Stimulated activated CD4-positive, alpha-beta T cell treated with anti-CD3 and anti-CD28 coated beads, Interleukin-12 subunit alpha, Interleukin-12 subunit beta, amount 100 ng/mL, for 24 hours (primary cell): ENCODE measurements at places on chromosomes 3 and 15.

GRCh38 chr3:52596658-52597265 lies 60.4 kb downstream of the UQCC5 start:
- DNase-seq, result no peak

DNA sequence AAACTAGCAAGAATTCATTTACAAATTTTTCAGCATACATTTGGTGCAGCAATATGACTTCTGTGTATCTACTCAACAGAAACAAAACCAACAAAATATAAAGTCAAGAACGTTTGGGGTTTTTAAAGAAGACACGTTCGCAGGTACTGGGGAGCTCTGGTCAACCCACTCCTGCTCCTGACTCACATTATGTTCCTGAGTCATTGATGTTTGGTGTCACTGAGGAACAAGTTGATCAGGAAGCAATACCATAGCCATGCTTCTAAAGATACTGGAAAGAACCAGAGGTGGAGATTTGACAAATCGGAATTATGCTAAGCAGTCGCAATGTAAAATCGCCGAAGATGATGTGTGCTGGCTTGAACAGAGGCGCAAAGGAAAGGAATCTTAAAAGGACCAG lies 22.0 kb downstream of the SLC4A7 start:
- no peak for DNase-seq

GRCh38 chr15:56824175-56824574 lies 90.9 kb upstream of the ZNF280D start:
- DNase-seq, result no peak

- no peak for DNase-seq
Measured at GRCh38 chr3:128113817-128114794, 9.5 kb downstream of the RUVBL1 start.

GRCh38 chr15:65184305-65184867 lies 756 bp downstream of the CLPX start:
- peak; percentile 6 for DNase-seq

- DNase-seq, result no peak
Measured at GRCh38 chr3:52099001-52099401, 42.6 kb upstream of the DUSP7 start.

DNA sequence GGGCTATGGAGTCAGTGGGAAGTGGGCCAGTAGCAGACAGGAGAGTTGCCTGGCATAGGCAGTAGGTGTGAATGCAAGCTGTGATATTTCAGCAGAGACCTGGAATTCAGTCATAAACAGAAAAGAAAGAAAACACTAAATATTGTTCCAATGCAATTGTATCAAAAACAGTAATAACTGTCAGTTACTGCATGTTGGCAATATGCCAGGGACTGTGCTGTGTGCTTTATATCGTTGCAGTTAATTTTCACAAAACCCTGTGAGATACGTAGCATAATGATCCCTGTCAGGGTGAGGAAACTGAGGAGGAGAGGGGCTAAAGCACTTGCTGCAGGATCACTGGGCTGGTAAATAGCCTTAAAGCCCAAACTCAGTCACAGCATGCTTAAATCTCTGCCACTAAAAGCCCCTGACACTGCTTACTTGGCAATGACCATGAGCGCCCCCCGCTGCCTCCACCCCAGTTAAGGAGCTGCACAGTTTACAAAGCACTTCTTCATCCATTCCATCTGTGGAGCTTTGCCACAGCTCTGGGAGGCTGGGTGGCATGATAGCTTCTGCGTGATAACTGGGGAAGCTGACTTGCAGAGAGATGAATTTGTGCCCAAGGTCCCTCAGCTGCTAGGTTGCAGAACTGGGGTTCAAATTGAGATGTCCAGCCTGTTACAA lies 3.9 kb downstream of the SLC6A1 start:
- no peak for DNase-seq

DNA sequence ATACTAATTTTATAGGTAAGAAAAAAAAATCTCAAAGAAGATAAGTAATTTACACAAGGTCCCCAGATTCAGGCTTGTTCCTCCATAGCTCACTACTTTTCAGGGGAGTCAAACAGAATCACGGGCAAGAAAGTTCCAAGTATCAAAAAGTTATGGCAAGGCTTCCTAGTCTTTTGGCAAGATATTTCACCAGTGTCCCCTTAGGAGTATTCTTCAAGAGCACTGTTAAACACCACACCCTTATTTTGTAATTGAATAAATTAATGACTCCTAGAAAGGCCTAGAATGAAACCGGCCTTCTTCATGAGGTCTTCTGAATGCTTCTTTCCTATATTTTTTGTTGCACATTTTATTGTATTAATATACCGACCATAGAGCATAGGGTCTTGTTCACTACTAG lies 109.7 kb downstream of the MYLK start:
- DNase-seq, result no peak

GRCh38 chr3:25423780-25424588 lies 4.1 kb upstream of the RARB start:
- DNase-seq, result no peak

DNA sequence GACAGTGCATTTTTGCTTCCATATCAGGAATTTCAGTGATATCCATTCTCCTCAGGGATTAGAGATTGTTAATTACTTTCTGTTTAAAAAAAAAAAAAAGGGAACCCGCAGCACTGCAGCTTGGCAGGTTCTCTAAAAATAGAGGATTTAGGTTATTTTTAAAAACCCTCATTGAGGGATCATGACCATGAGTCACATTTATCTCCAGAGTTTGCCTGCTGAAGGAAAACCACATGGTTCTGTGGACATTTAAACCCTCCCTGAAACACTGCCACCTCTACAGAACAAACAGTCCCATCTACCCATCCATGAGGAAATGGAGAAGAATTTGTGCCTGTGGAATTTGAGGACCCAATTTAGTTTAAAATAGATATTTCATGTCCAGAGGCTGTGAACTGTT lies 66.2 kb upstream of the UBE2E1 start:
- no peak for DNase-seq

GRCh38 chr3:24709956-24710355 lies 215.3 kb upstream of the THRB start:
- DNase-seq, result no peak

DNA sequence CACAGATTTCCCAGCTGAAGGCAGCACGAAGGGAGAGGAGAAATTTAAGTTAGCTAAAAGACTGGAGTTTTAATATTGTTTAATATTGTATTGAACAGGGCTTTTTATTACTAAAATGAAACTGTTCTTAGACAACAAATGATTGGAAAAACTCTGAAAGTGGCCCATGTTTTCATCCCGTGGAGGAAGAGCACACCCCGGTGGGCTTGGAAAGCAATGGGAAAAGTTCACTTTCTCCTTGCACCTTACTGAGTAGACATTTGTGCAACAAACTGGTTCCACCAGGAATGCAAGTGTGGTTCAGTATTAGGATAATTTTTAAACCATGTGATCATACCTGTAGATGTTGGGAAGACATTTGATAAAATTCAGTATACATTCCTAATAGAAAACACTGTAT lies 8.2 kb upstream of the ESYT3 start:
- no peak for DNase-seq

- DNase-seq, result no peak
Measured at GRCh38 chr15:64604319-64604718, 143.9 kb downstream of the ZNF609 start.
